ENCODE measurements at places on chromosomes 13 and 19.

DNA sequence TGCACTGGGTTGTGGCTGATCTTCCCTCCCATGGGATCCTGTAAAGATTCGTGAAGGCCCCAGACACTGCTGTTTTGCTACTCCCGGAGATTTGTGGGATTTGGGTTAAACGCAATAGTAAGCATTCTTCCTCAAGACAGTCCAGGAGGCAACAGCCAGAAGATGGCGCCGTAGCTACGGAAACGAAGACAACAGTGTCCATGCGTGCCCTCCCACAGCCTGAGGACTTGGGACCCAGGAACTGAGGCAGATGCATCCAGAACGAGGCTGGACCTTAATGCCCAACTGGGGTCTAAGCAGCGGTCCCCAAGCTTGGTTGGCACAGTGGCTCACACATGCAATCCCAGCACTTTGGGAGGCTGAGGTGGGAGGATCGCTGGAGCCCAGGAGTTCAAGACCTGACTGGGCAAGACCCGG lies 57.6 kb upstream of the ZNF507 start:
- no peak for DNase-seq

GRCh38 chr13:94921181-94921580 lies 208.8 kb upstream of the SOX21 start:
- DNase-seq = no peak

DNA sequence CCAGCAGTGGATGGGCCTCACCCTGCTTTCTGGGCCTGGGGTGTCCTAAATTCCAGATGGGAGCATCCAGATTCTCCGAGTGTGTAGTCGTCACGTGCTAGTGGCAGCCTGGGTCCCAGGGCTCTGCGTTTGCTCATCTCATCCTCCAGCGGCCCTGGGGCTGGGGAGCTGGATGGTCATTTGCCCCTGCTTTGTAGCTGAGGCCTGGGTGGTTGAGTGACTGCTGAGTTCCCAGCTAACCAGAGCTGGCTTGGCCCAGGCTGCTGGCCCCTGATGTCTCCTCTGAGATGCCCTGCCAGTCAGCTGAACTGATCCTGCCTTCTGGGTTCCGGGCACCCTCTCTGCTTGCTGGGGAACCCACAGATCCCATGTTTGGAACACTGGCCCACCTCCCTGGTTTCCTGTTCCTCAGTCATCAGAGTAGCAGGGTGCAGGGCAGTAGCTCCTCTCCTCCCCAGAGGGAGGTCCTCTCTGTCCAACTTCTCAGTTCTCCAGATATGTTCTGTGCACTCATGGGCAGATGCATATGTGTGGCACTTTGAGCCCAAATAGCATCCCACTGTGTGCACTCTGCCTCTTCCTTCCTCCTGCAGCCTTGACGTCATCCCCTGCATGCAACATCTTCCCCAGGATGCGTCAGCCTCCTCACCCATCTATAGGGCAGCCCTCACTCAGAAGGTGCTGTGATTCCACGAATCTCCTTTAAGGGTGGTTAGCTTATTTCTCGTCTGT lies 22.4 kb upstream of the CRTC1 start:
- DNase-seq = no peak

GRCh38 chr13:31731921-31732320 lies 7.4 kb upstream of the RXFP2 start:
- DNase-seq = no peak

GRCh38 chr19:23804676-23805075 lies 46.0 kb upstream of the ZNF681 start:
- DNase-seq = no peak

DNA sequence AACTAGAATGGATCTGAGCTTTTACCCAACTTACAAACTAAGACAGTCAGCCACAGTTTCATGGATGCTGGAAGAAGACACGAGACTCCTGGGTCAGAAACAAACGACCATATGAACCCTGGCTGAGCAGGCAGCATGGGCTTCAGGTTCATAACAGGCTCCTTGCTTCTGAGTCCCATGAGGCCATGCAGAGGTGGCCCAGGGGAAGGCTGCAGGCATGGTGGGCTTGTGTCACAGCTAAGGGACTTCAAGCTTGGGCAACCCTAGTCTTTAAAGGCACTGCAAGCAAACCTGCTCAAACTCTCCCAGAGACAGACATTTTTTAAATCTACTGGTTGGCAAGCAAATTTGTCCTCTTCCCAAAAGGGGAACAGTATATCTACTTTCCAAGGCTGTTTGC lies 5.1 kb upstream of the ARHGEF7 start:
- DNase-seq = no peak

GRCh38 chr13:93246069-93246468 lies 19.5 kb downstream of the GPC6 start:
- no peak for DNase-seq

DNA sequence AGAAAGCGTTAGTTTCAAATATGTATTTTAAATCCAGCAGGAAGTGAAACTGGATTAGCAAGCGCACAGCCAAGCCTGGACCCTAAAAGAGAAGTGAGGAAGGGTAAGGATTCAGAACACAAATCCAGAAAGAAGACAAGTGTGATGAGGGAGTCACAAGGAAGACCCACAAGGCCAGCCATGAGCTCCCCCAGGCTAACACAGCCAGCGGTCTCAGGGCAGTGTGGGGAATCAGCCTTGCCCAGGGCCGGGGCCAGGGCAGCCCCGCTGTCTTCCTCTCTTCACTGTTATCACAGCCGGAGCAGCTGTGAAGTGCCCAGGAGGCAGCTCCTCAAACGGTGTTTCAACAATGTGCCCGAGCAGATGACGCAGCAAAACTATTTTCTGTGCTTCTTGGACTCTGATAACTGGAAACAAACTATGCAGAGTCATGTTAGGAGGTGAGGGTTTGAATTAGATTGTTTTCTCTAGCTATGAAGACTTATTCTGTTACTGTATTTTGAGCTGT lies 12.2 kb upstream of the CDC16 start:
- DNase-seq = no peak

DNA sequence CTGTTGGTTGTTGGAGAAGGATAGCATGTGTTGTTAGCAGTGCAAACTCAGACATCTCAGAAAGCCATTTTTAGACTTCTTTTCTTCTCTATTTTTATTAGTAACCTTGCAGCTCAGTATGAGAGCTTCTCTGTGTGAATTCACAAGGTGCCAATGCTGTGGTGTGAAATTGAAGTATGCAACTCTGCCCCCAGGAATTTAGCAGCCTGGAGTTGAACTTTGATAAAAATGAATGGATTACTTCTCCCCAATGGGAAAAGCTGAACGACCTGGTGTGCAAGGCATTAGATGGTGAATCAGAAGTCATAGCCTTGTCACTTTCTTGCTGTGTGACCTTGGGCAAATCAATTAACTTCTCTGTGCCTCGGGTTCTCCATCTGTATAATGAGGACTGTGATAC lies 512.3 kb upstream of the PCDH9 start:
- DNase-seq = no peak

GRCh38 chr13:68948586-68948985 lies 1159.0 kb upstream of the ATXN8OS start:
- DNase-seq = no peak

GRCh38 chr13:24719139-24719538 lies 38.9 kb downstream of the ATP12A start:
- DNase-seq = peak; percentile 67

DNA sequence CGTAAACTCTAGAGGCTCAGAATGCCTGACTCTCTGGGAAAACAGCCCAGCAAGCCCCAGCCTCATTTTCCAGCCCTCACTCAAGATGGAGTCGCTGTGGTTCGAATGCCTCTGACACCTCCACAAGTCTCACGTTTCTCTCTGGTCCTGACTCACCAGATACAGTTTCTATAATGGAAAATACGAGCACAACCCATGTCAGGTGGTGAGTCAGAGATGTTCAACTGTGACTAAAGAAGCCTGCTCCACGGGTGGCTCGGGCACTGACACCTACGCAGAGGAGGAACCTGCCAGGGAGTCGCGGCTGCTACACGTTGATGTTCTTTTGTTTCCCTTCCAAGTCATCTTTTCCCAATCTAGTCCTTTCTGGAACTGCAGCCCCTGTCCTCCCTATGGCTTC lies 87.1 kb upstream of the STK24 start:
- no peak for DNase-seq

- DNase-seq = no peak
Measured at GRCh38 chr13:70905035-70905434, 796.8 kb upstream of the KLHL1 start.

- DNase-seq = no peak
Measured at GRCh38 chr13:110850840-110851239, 64.0 kb downstream of the ANKRD10 start.

- no peak for DNase-seq
Measured at GRCh38 chr13:31930901-31931522, 100.6 kb upstream of the FRY start.

- no peak for DNase-seq
Measured at GRCh38 chr13:46484561-46484960, 68.4 kb upstream of the LRCH1 start.

GRCh38 chr13:46097663-46098062 lies 7.2 kb downstream of the CPB2 start:
- no peak for DNase-seq

- DNase-seq = peak; percentile 99
Measured at GRCh38 chr19:53879140-53880081, 2.6 kb upstream of the PRKCG start.

GRCh38 chr13:53775807-53776206 lies 747.2 kb downstream of the OLFM4 start:
- no peak for DNase-seq

DNA sequence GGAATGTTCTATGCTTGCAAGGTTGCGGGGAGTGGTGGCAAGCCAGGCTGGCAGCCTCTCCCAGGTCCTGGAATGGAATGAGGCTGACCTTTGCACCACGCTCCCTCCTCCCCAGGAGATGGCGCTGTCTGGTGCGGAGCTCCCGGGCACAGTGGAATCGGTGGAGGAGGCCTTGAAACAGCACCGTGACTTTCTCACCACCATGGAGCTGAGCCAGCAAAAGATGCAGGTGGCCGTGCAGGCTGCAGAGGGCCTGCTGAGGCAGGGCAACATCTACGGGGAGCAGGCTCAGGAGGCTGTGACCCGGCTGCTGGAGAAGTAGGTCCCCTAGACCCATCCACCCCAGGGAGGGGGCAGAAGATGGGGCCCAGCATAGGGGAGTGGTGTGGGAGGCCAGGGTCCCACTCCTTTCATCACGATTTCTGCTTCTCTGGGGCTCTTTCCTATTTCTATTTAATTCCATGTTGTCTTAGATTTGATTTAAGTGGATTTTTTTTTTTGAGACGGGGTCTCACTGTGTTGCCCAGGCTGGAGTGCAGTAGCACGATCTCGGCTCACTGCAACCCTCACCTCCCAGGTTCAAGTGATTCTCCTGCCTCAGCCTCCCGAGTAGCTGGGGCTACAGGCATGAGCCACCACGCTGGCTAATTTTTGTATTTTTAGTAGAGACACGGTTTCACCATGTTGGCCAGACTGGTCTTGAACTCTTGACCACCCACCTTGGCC lies 53.2 kb upstream of the SHKBP1 start:
- no peak for DNase-seq

- no peak for DNase-seq
Measured at GRCh38 chr19:41309180-41310032, 566 bp upstream of the CCDC97 start.

DNA sequence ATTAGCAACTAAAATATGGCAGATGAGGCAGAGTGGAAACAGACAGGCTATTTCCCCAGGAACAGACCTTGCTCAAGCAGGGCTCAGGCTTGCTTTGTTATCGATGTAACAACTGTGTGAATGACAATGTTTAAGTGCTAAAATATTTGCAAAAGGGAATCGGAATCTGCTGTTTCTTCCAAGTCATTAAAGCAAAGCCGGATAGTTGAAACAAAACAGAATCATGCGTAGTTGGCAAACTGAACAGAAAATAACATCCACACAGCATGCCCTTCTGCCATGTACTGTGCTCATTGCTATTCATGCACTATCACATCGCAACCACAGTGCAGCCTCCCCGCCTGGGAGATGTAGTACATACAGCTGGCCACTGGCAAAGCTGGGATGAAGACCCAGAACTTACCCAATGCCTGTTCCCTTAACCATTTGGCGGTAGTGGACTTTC lies 799.1 kb downstream of the DIAPH3 start:
- no peak for DNase-seq

GRCh38 chr19:6911523-6911922 lies 24.1 kb downstream of the ADGRE1 start:
- no peak for DNase-seq

DNA sequence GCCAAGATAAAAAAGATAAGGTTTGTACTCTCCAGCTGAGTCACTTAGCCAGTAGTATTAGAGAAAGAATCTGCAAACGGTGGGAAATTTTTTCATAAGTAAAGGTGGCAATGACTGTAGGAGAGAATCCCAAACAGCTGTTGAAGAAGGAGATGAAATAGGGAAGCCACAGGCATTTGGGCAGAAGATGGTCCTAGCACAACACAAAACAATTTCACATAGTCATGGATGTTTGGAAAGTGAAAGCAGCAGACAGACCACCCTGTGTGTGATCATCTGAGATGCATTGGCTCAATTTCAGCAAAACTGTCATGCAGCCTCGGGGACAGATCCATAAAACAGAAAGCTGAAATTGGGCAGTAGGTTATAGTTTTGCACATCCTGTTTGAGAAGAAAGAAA lies 2832.4 kb downstream of the PCDH9 start:
- no peak for DNase-seq

GRCh38 chr19:37983916-37984315 lies 76.9 kb downstream of the SIPA1L3 start:
- DNase-seq = no peak

- no peak for DNase-seq
Measured at GRCh38 chr13:41402691-41403511, 54.4 kb upstream of the RGCC start.

DNA sequence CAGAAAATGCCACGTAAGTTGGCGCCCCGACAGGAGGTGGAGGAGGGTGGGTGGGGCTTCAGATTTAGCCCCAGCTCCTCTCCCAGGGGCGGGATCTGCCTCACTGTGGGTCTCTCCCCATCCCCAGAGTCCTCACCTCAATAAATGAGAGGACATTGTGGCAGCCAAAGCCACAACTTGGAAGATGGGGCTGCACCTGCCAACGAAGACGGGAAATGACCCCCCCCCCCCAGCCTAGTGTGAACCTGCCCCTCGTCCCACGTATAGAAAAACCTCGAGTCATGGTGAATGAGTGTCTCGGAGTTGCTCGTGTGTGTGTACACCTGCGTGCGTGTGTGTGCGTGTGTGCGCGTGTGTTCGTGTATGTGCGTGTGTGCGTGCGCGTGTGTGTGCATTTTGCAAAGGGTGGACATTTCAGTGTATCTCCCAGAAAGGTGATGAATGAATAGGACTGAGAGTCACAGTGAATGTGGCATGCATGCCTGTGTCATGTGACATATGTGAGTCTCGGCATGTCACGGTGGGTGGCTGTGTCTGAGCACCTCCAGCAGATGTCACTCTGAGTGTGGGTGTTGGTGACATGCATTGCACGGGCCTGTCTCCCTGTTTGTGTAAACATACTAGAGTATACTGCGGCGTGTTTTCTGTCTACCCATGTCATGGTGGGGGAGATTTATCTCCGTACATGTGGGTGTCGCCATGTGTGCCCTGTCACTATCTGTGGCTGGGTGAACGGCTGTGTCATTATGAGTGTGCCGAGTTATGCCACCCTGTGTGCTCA lies 1.5 kb upstream of the TRAPPC5 start:
- no peak for DNase-seq

GRCh38 chr19:19542507-19542906 lies 4.4 kb downstream of the CILP2 start:
- DNase-seq = no peak

Data from mesenteric fat pad (tissue), 1 donor.